ENCODE measurements at places on chromosomes 3 and 15. TPM values are rescaled to one million over a fixed set of nuclear protein-coding genes. Genes with fewer than 3 reads are reported as not detected.
A peak's percentile ranks its signal among the peaks of the same experiment; 100 is the strongest.

DNA sequence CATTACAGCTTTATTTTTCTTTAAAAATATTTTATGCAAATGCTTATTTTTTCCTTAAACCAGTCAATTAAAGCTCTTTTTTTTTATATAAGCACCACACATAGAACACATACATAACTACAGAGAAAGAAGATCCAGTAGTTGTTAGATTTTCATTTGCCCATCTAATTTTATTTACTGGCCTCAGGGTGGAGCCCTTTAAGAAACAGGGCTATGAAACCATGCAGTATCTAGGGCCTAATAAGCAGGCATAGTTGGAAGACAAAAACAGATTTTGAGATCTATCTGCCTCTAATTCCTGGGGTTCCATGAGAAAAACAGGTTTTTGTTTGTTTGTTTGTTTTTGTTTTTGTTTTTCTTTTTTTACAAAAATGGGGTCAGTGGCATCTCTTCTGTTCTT lies 120.6 kb downstream of the BCHE start:
- no peaks in the 10 kb centered on the region for H3K4me1 ChIP-seq
- no peak for DNase-seq
- no peaks in the 10 kb centered on the region for H3K36me3 ChIP-seq
- H3K27ac ChIP-seq, result no peak overlapping the region
- H3K27me3 ChIP-seq, result no peaks in the 10 kb centered on the region

DNA sequence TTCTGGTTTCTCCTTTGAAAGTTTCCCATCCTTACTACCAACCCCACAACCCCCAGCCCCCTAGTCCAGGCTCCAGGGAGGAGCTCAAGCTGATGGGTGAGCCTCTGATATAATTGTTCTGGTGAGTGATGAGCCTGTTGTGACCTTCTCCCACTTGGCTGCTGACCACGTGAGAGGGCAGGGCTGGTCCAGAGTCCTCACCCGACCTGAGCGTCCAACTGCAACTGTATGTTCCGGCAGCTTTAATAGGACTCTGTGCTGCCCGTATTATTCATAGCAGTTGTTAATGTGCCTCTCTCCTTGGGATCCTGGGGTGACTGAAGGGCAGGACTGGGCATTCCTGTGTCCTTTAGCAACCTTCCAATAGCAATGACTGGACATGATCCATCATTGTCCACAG lies 56.2 kb downstream of the B3GNT5 start:
- no peak overlapping the region for H3K4me3 ChIP-seq
- H3K27ac ChIP-seq, result no peak overlapping the region
- no peaks in the 10 kb centered on the region for H3K27me3 ChIP-seq
- no peak for DNase-seq
- peaks cover 3% of the 10 kb centered on the region for H3K36me3 ChIP-seq

DNA sequence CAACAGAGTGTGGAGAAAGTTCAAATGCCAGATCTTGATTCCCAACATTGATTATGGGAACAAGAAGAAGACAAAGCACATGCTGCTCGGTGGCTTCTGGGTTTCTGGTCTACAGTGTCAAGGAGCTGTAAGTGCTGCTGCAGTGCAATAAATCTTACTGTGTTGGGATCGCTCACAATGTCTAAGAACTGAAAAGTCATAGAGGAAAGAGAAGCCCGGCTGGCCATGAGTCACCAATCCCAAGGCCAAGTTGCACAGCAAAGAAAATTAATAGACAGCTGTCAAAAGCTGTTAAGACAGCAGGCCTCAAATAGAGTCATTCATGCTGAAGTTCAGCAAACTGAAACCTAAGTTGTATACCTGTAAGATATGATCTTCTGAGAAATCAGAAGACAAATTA lies 33.2 kb upstream of the SPPL2A start:
- H3K27ac ChIP-seq, result no peak overlapping the region
- DNase-seq, result no peak
- no peak overlapping the region for H3K4me3 ChIP-seq
- H3K27me3 ChIP-seq, result no peaks in the 10 kb centered on the region
- H3K36me3 ChIP-seq, result no peaks in the 10 kb centered on the region

- H3K27ac ChIP-seq, result no peak overlapping the region
- H3K27me3 ChIP-seq, result no peaks in the 10 kb centered on the region
- no peak overlapping the region for H3K4me3 ChIP-seq
- H3K36me3 ChIP-seq, result no peaks in the 10 kb centered on the region
Measured at GRCh38 chr3:150770681-150771080, 7.7 kb upstream of the SIAH2 start.

DNA sequence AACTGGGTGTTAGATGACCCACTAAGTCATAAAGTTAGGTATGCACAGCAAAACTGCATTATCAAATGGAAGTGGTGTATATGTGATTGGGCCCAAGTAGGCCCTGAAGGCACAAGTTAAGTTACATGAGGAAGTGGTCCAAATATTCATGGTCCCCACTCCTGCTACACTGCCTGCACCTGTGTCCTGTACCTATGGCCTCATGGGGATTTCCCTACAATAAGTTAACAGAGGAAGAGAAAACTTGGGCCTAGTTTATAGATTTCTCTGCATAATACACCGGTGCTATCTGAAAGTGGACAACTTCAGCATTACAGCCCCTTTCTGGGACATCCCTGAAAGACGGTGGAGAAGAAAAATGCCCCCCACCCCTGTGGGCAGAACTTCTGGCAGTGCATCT lies 41.5 kb downstream of the STRIT1 start:
- no peaks in the 10 kb centered on the region for H3K36me3 ChIP-seq
- no peak overlapping the region for H3K4me3 ChIP-seq
- H3K27ac ChIP-seq, result no peak overlapping the region
- H3K4me1 ChIP-seq, result no peaks in the 10 kb centered on the region
- H3K27me3 ChIP-seq, result no peaks in the 10 kb centered on the region

- no peak overlapping the region for H3K27ac ChIP-seq
- peak; percentile 32 for DNase-seq
- H3K27me3 ChIP-seq, result no peaks in the 10 kb centered on the region
- no peaks in the 10 kb centered on the region for H3K4me1 ChIP-seq
- no peak overlapping the region for H3K4me3 ChIP-seq
Measured at GRCh38 chr3:78659386-78659987, 1108.3 kb downstream of the ROBO1 start.

DNA sequence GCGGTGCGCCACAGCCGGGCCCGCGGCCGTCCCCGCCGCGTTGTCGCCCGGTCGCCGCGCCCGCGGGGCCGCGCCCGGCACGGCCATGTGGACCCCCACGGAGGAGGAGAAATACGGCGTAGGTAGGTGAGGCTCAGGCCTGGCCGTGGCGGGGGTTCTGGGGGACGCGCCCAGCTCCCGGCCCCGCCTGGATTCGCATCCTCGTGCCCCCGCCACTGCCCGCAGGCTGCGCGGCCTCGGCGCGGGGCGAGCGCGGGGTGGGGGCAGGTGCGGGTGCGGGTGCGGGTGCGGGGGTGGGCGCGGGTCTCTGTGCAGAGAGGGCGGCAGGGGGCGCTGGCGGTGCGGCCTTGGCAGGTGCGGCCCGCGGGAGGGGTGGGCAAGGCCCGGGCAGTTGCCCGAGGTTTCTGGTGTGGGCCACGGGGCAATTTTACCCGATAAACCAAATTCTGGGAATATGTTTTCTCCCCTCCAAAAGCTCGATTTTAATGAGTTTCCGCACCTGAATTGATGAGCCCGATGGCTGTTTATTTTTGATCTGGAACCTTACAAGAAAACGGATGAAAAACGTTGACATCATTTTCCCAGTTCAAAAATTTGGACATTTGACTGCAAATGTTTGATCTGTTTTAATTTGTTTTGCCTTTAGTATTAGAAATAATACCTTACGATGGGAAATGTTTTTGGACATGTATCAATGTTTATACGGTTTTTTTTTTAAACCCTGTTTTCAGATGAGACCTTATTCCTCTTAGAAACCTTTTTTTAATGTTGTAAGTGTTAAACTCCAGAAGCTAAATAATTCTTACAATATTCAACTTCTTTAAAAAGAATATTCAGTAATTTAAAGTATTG lies 678 bp downstream of the DOCK3 start:
- peak overlapping the region; percentile 63 for H3K4me3 ChIP-seq
- H3K27ac ChIP-seq, result peak overlapping the region; percentile 56
- H3K27me3 ChIP-seq, result peaks cover 57% of the 10 kb centered on the region
- DNase-seq, result peak; percentile 48

- no peaks in the 10 kb centered on the region for H3K36me3 ChIP-seq
- no peak overlapping the region for H3K4me3 ChIP-seq
- H3K27me3 ChIP-seq, result no peaks in the 10 kb centered on the region
- DNase-seq, result no peak
- no peak overlapping the region for H3K27ac ChIP-seq
Measured at GRCh38 chr15:79373728-79374127, 58.4 kb upstream of the MINAR1 start.

GRCh38 chr3:133461291-133461690 lies 61.4 kb downstream of the BFSP2 start:
- H3K36me3 ChIP-seq, result no peaks in the 10 kb centered on the region
- no peak for DNase-seq
- peaks cover 36% of the 10 kb centered on the region for H3K4me1 ChIP-seq
- no peaks in the 10 kb centered on the region for H3K27me3 ChIP-seq
- no peak overlapping the region for H3K27ac ChIP-seq

DNA sequence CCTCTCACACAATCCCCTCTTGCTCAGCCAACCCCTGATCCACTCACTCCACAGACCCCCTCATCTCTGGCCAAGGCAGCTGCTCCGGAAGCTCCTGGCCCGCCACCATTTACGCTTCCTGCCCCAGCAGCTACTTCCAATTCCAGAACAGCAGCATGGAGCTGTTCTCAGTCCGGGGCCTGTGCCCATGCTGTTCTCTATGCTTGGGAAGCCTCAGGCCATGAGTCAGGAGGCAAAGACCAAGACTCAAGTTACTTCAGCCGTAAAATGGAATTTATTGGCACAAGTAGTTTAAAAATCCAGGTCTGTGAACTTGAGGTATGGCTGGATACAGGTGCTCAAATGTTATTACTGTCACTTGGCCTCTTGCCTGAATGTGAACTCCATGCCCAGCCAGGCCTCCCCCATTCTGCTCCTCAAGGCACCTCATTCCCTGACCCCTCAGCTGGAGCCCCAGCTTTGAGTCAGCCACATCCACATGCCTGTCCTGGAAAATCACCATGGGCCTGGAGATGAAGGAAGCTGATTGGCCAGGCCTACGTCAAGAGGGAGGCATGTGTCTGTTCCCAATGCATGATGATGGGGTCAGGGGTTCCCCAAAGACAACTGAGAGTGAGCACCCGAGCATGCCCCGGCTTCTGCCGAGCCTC lies 31.4 kb upstream of the CACNA2D2 start:
- peaks cover 33% of the 10 kb centered on the region for H3K27me3 ChIP-seq
- no peaks in the 10 kb centered on the region for H3K4me1 ChIP-seq
- no peak overlapping the region for H3K27ac ChIP-seq
- DNase-seq, result no peak
- no peaks in the 10 kb centered on the region for H3K36me3 ChIP-seq
- no peak overlapping the region for H3K4me3 ChIP-seq

The TTC23 gene
- total RNA-seq, result 1.6 TPM

The UACA gene
- 4.1 TPM for total RNA-seq

The PPM1M gene
- 82.2 TPM for total RNA-seq

Measured in activated CD4-positive, alpha-beta T cell treated with anti-CD3 and anti-CD28 coated beads, Interleukin-2, amount 10 ng/mL, durations not matched to agents 7 days and 5 days (primary cell).